Diencephalon (tissue), 1 donor: ENCODE measurements at places on chromosomes 2 and 18. TPM values are rescaled to one million over a fixed set of nuclear protein-coding genes. Genes with fewer than 3 reads are reported as not detected.

Gene BMP10
- total RNA-seq: not detected

Gene TTN
- total RNA-seq: 2.3 TPM

Gene KLHL30
- not detected for total RNA-seq

Gene GAREM2
- total RNA-seq: 17.3 TPM

Gene LRATD1
- total RNA-seq: 63.2 TPM

Gene ITPRIPL1
- total RNA-seq: 1.6 TPM

Gene ZBTB7C
- 9.9 TPM for total RNA-seq

Gene ABCG8
- 1.2 TPM for total RNA-seq

Gene IL1B
- total RNA-seq: 1.2 TPM

Gene CNDP1
- 0.23 TPM for total RNA-seq

Gene GALNT14
- total RNA-seq: 20.5 TPM

Gene SCG2
- 179 TPM for total RNA-seq

Gene ALKAL2
- 1.4 TPM for total RNA-seq

Gene NABP1
- 5.8 TPM for total RNA-seq

Gene MEIS1
- total RNA-seq: 54.2 TPM

Gene KCNS3
- 2.8 TPM for total RNA-seq

Gene RGPD4
- 0.23 TPM for total RNA-seq

Gene UPP2
- total RNA-seq: 0.69 TPM

Gene MPV17
- total RNA-seq: 45.7 TPM

Gene IL1RL1
- total RNA-seq: 0.69 TPM

Gene FEV
- not detected for total RNA-seq

Gene CXXC1
- total RNA-seq: 46.1 TPM

Gene EEF1B2
- total RNA-seq: 413 TPM

Gene PTGR3
- 23.8 TPM for total RNA-seq
